ENCODE measurements at places on chromosomes 4 and X.
A peak's percentile ranks its signal among the peaks of the same experiment; 100 is the strongest.

DNA sequence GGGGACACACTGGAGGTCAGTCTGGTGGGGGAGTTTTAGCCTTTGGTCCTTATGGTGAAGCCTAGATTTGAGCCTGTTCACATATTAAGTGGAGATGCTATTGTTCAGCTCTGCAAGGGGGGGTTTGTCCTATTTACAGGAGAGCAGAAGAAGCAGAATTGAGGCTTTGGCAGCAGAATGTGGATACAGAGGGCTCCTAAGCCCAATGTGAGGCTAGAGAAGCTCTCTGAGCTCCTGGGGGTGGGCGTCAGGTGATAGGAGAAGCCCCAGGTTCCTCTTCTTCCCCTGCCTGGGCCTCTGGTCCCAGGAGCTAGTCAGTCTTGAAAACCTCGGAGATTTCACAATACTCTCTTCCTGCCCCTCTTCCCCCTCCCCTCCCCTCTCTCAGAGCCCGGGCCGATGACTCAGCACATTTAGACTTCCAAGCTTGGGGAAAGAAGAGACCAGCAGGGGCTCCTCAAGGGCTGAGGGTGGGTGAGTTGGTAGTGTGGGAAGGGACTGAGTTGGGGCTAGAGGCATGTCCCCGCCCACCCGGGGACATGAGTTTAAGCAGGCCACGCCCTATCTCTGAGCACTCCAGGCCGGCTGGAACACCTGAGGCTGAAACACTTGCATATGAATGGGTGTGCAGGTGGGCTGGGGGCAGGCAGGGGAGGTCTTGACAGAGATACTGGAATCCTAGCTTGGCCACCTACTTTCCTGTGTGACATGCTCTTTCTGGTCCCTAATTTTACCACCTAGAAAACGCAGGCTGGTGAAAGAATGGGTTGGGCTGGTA lies 3.4 kb downstream of the TFE3 start:
- peak; percentile 9 for DNase-seq

GRCh38 chr4:125357675-125358074 lies 42.9 kb downstream of the FAT4 start:
- no peak for DNase-seq

GRCh38 chrX:94830717-94831116 lies 1156.7 kb downstream of the FAM133A start:
- DNase-seq, result no peak

DNA sequence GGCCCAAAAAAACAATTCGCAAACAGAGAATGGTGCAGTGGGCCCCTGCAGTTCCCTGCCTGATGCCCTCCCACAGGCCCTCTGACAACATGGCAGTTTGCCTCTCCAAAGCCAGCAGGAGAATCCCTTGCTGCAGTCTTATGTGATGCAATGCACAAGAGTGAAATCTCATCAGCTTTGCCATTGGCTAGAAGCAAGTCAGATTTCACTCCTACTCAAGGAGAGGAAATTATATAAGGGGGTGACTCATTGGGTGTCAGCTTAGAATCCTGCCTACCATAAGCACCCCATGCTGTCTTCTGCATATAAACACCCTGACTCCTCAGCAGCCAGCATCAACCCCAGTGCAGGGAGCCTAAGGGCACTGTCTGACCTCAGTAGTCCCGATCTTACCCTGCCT lies 157.3 kb upstream of the LDB2 start:
- no peak for DNase-seq

GRCh38 chr4:101005659-101006058 lies 341.7 kb downstream of the PPP3CA start:
- no peak for DNase-seq

DNA sequence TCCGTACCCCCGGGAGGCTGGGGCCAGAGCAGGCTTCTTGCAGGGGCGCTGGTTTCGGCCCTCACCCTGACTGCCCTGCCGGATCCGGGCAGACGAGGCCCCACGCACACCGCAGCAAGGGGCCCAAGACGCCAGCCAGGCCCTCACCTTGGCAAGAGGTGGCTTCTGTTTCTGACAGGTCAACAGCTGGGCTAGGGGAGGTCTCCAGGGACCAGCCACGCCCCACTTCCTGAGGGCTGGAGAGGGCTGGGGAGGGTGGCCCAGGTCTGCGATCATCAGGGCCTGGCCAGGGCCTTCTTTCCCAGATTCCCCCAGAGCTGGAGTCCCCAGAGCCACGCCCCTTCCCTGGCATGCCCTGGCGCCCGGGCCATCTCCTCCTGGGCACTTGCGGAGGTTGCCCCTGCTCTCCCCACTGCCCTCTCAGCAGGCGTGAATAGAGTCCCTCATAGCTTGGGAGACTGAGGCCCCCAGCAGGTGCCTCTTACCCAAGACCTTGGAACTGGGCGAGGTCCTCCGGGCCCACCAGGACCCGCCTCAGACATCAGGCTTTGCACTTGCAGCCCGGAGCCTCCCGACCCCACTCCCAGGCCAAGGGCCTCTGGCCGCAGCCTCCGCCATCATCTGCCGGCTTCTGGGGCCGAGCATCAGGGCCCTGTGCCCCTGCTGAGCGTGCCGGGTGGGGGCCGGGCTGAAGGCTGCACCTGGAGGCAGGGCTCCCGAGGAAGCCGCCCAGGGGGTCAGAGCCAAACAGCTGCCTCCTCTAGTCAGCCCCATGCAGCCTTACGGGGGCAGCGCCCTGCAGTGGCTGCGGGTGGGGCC lies 6.3 kb upstream of the FGFR3 start:
- no peak for DNase-seq

GRCh38 chrX:10239611-10240064 lies 82.9 kb downstream of the CLCN4 start:
- no peak for DNase-seq

GRCh38 chr4:145177511-145177905 lies 2.9 kb downstream of the OTUD4 start:
- DNase-seq, result no peak

GRCh38 chr4:31204874-31205273 lies 484.7 kb downstream of the PCDH7 start:
- no peak for DNase-seq

GRCh38 chr4:169341490-169341889 lies 70.7 kb upstream of the SH3RF1 start:
- no peak for DNase-seq

- DNase-seq, result no peak
Measured at GRCh38 chrX:104098919-104099318, 13.4 kb upstream of the ZCCHC18 start.

GRCh38 chr4:86720508-86721068 lies 126.5 kb downstream of the PTPN13 start:
- no peak for DNase-seq

DNA sequence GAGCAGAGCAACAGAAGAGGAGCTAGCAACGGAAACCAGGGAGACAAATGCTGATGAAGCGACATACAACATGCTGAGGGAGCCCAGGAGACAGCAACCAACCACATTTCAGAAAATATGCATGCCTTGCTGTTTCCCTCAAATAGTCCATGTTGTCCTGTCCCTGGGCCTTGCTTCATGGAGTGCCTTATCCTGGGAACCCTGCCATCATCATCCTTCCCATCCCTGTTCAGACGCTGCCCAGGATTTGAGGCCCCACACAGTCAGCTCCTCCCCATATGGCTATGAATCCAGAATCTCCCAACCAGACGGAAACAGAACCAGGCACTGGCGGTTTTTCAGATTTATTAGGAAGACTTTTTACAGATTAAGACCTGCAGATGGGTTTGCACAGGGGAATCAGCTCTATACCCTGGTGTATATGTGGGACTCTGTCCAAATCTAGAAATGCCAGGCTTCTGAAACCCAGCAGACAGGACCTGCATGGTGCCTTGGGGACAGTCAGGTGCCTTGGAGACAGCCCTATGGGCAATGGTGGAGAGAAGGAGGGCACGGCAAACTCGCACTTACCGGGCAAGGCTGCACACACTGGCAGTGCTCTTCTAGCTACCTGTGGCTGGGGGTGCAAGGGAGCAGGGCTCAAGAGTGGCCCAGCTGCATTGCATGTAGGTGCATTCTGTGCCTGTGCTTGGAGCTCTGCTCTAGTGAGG lies 199.7 kb upstream of the MAMLD1 start:
- DNase-seq, result no peak

GRCh38 chrX:130876226-130876625 lies 26.8 kb downstream of the ENOX2 start:
- DNase-seq, result no peak

DNA sequence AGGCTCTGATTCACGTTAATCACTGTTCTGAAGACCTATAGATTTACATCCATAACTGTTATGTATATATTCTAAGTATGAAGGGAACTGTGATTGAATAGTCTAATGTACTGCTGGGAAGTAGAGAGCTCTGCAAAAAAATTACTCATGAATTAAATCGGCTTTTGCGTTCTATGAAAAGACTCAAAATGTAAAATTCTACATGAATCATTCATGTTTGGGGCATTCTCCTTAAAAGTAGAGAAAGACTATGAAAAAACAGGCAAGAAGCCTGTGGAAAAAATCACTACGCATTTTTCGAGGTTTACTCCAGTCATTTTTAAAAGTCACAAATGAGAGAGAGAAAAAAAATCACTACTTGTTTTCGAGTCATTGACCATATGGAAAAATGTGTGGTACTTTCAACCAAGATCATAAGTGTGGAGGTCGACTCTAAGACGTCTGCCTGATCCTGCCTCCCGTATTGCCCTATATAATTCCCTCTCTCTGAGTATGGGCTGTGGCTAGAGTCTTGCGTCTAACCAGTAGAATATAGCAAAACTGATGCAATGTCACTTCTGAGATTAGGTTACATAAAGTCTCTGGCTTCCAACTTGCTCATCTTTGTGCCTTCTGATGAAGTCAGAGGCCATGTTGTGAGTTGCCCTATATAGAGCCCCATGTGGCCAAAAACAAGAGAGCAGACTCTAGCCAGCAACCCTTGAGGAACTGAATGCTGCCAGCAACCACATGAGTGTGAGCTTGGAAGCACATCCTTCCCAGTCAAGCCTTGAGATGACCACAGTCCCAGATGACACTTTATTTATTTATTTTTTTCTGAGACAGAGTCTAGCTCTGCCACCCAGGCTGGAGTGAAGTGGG lies 32.1 kb upstream of the VEGFD start:
- DNase-seq, result no peak

GRCh38 chr4:36207367-36207766 lies 36.9 kb downstream of the ARAP2 start:
- no peak for DNase-seq

DNA sequence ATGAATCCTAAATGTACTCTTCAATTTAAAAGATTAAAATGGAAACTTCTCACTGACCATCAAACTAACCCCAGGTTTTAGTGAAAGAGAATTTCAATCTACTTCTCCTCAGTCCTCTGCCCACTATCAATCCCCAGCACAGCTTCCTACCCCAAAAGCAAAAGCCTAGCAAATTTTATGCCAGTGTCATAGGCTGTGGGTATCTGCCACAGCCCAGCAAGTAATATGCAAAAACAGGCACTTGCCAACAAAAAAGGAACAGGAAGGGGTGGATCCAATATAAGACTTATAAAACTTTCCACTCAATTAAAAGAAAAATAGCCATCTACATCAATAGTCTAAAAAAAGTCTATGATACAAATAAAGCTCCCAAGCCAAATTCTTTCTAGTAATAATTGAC lies 22.3 kb downstream of the CAMK2D start:
- no peak for DNase-seq

GRCh38 chrX:99095965-99096635 lies 1314.0 kb downstream of the PCDH19 start:
- DNase-seq, result no peak

DNA sequence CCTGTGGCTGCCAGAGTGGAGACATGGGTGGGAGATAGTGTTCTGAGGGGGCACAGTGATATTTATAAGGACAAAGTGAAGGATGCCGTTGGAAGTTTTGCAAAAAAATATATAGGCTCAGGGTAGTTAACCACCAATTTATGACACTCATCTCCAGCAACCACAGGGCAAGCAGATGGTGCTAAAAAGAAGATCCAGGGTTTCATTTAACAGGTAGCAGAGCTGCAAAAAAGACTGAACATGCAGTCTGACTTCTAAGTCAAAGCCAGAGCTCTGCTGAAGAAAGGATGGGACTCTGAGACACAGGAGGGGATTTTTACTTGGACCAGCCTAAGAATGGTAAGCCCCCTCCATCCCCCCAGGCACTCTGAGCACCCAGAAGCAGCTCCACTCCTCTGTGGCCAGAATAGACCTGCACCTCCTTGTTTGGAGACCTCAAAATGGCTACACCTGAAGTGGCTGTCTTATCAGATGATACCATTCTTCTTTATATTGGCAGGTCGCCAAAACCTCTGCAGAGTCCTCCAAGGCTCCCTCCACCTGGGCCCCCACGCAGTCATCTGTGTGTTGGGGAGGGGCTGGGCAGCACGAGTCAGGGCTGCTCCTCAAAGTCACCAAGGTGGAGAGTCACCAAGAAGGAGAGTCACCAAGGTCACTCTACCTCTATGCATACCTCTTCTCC lies 161.4 kb upstream of the FAM9B start:
- no peak for DNase-seq

DNA sequence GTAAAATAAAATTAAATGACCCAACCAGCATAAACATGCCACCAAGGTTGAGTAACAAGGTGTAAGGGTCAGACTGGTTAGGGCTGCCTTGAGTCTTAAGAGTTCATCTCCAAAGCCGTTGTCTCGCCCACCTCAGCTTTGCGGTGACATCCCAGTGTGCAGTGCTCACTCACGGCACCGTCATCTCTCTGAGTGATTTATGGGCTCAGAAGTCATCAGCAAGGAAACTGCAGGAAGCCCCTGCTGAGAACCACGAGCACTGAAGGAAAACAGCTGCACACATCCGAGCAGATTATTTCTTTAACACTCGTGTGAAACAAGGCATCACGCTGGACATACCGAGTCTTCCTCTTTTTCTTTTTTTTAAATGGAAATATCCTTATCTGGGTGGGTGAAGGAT lies 411.1 kb downstream of the TRIML1 start:
- no peak for DNase-seq

DNA sequence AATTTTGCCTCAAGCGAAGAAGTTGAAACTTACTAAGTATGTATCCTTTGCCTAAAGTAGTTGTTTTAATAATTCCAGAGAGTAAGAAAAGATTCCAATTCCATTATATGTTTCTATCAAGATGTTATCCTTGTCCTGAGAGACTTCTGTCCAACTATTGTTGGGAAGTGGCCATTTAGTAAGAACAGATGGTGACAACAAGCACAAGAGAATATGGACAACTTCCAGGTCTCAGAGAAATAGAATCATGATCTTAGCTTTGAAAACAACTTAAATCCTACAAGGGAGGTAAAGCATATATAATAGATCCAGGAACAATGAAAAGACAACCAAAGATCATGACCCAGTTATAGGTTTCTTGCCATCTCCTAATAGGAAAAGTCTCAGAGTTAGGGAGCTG lies 486.6 kb upstream of the PCDH10 start:
- DNase-seq, result no peak

DNA sequence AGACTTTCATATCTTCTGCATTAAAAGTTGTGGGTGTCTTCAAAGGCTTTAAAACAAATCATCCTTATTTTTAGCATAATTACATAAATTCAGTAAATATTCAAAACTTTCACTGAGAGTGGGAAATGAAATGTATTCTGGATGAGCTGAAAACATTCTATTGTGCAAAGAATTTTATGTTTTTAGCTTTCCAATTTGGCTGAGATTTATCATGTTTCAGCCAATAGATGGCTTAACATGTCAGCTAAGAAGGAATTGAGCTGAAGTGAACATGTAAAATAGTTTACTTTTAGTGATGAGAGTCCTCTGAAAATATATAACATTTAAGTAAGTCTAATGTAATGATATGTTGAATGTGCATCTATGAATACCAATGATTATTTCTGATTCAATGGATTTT lies 213.5 kb upstream of the GIMD1 start:
- no peak for DNase-seq

- DNase-seq, result no peak
Measured at GRCh38 chr4:138685316-138685715, 330.3 kb upstream of the NOCT start.

- no peak for DNase-seq
Measured at GRCh38 chr4:112526061-112526460, 10.1 kb upstream of the NEUROG2 start.

All from activated T-helper 1 cell treated with Interleukin-2 at 50 U/mL for 16 hours (primary cell).